ENCODE measurements at places on chromosomes 7 and 10. TPM values are rescaled to one million over a fixed set of nuclear protein-coding genes. Genes with fewer than 3 reads are reported as not detected.

DNA sequence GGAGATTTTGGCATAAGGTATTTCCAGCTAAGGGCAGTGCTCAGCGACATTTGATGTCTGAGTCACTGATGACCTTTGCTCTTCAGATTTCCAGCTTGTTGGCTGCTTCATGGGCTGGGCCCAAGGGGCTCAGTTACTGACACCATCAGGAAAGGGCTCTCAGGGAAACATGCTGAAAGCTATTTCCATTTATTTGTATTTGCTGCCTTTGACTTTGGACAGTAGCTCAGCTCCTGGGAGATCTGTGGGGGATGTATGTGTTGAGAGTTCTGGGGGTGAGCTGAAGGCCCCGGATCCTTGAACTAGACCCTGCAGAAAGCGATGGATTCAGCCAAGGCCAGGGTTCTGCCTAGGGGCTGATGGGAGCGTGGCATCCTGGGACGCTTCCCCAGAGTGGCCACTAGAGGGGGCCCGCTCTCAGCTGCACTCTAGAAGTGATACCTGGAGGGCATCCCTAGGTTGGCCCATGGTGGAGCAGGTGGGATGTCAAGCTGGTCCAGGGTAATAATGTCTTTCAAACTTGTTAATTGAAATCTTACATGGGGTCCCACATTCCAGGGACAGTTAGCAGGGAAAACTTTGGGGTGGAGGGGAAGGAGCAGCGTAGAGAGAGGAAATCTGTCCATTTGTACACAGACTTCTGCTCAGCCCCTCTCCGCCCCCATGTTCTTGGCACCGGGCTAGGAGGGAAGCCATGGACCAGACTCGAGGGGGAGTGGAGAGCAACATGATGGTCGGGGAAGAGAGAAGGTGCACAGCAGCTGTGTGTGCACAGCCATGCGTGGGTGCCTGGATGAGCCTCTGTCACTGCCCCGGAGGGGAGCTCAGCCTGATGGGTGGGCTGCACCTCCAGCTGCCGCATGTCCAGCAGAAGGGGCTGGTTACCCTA, 3.0 kb upstream of the BTBD16 start:
- H3K36me3 ChIP-seq: no peaks in the 10 kb centered on the region
- H3K4me3 ChIP-seq: no peak overlapping the region
- no peaks in the 10 kb centered on the region for H3K27me3 ChIP-seq
- no peak for DNase-seq
- H3K4me1 ChIP-seq: peaks cover 13% of the 10 kb centered on the region

GRCh38 chr7:15678653-15679052, 7.8 kb downstream of the MEOX2 start:
- no peaks in the 10 kb centered on the region for H3K36me3 ChIP-seq
- no peak overlapping the region for H3K27ac ChIP-seq
- no peak for DNase-seq
- H3K4me1 ChIP-seq: no peaks in the 10 kb centered on the region
- H3K4me3 ChIP-seq: no peak overlapping the region

- no peaks in the 10 kb centered on the region for H3K36me3 ChIP-seq
- DNase-seq: no peak
- no peaks in the 10 kb centered on the region for H3K27me3 ChIP-seq
- no peaks in the 10 kb centered on the region for H3K4me1 ChIP-seq
- H3K27ac ChIP-seq: no peak overlapping the region
These were observed 335.1 kb upstream of the POM121L12 start for GRCh38 chr7:52700349-52700748.

DNA sequence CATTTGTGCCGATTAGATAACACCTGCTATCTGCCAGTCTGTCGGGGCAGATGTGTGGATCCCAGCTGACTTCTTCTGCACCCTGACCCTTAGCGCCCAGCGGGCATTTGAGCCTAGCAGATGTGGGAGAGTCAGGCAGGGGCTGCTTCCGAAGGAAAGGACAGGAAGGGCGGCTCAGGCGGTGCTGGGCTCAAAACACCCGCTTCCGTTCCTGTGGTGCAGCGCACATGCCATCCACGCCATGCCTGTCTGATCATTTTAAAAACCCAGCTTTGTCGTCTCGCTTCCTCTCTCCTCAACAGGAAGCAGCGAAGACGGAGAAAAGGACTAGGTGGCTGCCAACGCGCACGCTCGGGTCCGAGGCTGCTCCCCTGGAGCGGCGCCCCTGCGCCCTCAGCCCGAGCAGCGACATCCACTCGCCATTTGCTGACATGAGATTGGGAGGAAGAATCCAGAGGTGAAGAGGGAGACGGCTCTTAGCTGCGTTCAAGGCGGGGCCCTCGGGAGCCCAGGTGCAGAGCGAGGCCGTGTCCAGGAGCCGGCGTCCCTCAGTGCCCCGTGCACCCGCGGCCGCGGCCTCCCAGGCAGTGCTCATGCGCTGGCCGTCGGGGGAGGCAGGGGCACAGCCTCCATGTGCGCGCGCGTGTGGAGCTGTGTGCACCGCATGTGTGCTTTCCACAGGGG, 5.9 kb upstream of the BHLHA15 start:
- H3K4me1 ChIP-seq: no peaks in the 10 kb centered on the region
- no peak overlapping the region for H3K27ac ChIP-seq
- H3K27me3 ChIP-seq: no peaks in the 10 kb centered on the region
- H3K36me3 ChIP-seq: no peaks in the 10 kb centered on the region
- no peak for DNase-seq

DNA sequence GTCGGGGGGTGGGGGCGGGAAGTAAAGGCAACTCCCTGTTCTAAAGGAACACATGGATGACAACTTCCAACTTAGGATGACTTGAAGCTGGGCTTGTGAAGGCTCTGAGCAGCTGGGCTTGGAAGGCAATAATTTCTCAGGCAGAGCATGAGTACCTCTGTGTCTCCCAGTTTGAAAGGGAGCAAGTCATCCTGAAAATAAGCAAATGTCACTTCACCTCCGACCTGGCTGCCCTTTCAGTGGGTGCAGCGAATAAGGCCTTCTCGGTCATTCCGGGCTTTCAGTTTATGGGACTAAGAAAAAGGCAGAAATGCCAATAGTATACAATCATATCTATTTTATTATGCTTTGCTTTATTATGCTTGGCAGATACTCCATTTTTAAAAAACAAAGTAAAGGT, 15.3 kb upstream of the ADAMTS14 start:
- DNase-seq: peak; percentile 16
- no peak overlapping the region for H3K4me3 ChIP-seq
- no peaks in the 10 kb centered on the region for H3K36me3 ChIP-seq

DNA sequence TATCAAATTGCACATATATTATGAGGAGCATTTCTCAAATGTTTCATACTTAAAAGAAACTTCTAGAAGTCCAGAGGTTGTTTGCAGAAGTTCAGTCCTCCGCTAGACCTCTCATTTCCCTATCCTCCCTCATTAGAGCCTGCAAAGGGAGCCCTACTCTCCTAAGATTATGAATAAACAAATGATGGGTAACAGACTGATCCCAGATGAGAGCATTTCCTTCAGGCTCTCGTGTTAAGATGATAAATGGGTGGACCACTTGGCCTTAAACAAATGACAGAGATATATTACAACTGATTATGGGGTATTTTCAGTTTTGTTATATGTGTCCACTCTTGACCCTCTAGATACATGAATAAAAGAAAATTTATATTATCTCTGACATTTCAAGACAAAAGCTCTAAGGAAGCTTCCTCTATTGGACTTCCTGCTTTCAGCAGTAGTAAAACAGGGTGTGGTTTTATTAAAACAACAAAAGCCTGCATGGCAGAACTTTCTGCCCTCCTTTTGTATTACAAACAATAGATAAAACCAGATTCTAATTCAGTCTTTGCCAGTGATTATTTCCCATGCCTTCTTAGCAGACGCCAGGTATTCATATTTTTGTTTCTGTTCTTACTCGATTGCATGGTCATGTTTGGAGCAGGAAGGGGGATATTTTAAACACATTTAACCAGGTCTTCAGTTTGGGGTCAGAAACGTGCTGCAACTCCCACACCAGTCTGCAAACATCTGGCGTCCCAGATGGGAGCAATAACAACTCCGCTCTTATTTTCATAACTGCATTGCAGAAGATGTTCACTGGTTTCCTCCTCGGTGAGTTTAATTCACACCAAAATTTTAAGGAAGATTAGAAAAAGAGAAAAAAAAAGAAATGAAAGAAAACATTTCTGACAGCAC, 52.4 kb upstream of the FAM204A start:
- no peaks in the 10 kb centered on the region for H3K36me3 ChIP-seq
- H3K27ac ChIP-seq: no peak overlapping the region
- no peak overlapping the region for H3K4me3 ChIP-seq
- H3K27me3 ChIP-seq: peaks cover 4% of the 10 kb centered on the region
- no peaks in the 10 kb centered on the region for H3K4me1 ChIP-seq

- no peak overlapping the region for H3K4me3 ChIP-seq
- no peak for DNase-seq
These were observed 14.0 kb upstream of the ZNF273 start for GRCh38 chr7:64888901-64889685.

- H3K27ac ChIP-seq: no peak overlapping the region
- no peak overlapping the region for H3K4me3 ChIP-seq
- no peaks in the 10 kb centered on the region for H3K27me3 ChIP-seq
- no peak for DNase-seq
- no peaks in the 10 kb centered on the region for H3K4me1 ChIP-seq
These were observed 116.6 kb upstream of the MACROH2A2 start for GRCh38 chr10:69936091-69936490.

GRCh38 chr7:142152076-142152475, 40.6 kb downstream of the MGAM2 start:
- no peaks in the 10 kb centered on the region for H3K27me3 ChIP-seq
- no peaks in the 10 kb centered on the region for H3K36me3 ChIP-seq
- no peak overlapping the region for H3K4me3 ChIP-seq
- DNase-seq: no peak
- no peak overlapping the region for H3K27ac ChIP-seq

DNA sequence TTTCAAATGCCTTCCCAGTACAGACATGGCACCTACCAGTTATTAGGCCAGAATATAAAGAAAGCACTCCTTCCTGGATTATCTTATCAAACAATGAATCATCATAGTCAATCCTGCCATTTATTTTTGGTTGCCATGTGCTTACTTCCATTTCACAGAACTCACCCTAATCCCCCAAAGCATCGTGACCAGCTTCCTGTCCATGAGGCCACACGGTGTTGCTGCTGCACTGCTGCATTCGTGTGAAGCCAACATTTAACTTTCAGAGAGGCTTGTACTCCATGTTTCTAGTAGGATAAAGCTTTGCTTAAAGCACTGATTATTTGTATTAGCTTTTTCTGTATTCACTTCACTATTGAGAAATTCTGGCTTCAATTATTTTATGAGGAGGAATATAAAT, 14.4 kb downstream of the COL28A1 start:
- H3K27ac ChIP-seq: no peak overlapping the region
- H3K4me1 ChIP-seq: no peaks in the 10 kb centered on the region
- no peaks in the 10 kb centered on the region for H3K36me3 ChIP-seq
- no peaks in the 10 kb centered on the region for H3K27me3 ChIP-seq
- no peak overlapping the region for H3K4me3 ChIP-seq

DNA sequence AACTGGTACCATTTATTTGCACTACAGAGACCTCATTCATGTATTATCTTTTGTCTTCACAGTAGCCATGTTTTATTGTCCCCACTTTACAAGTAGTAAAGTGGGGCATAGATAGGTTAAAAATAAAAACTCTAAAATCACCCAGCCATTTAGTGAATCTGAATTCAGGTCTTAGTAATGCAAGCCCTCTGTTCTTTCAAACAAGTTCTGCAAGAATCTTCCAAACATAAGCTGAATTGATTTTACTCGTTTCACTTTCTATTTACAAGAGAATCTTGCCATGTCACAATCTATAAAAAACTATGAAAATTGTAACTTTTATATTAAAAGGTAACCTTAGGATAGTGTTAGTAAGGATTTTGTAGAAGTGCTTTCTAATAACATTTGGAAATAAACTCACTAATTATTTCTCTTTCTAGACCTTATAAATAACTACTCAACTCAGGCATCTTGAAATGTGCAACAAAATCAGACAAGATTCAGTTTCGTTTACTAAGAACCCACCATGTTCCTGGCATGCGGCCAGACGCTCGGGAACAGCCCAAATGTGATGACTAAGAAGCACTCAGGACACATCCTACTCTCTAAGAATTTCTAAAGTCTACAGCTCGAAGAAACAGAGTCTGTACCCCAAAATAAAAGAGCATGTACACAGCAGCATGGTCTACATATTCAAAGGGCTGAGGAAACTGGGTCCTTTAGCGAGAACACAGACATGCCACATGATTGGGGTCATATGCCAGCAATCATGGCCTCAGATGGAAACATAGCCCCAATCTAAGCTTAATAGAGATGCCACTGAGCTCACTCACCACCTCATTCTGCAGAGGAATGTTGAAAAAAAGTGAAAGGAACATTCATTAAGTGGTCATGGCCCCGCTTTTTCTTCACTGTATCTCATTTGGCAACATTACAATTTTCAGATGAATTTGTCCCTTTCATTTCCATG, 167.6 kb downstream of the AMPH start:
- H3K27me3 ChIP-seq: no peaks in the 10 kb centered on the region
- no peaks in the 10 kb centered on the region for H3K4me1 ChIP-seq
- H3K27ac ChIP-seq: no peak overlapping the region
- DNase-seq: peak; percentile 11
- H3K4me3 ChIP-seq: no peak overlapping the region

- peak; percentile 65 for DNase-seq
- peaks cover 25% of the 10 kb centered on the region for H3K36me3 ChIP-seq
- H3K27ac ChIP-seq: peak overlapping the region; percentile 97
These were observed 65.8 kb downstream of the STK17A start for GRCh38 chr7:43648473-43649406.

DNA sequence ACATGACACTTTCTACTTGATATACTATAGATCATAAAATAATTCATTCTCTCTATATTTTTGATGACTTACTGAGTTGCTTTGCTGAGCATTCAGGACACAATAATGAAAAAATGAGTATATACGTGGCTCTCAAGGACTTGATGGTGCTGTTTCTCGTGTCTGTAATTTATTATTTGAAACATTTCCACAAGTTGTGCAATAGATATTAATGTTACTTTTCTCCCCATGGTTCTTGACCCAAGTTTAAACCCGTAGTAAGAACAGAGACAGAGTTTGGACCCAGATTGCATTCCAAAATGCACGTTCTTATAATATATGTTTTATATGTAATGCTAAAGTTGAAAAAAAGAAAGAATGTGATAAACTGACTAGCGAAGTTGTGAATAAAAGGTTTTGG, 94.2 kb upstream of the FAM3C start:
- no peak for DNase-seq
- H3K27ac ChIP-seq: no peak overlapping the region

DNA sequence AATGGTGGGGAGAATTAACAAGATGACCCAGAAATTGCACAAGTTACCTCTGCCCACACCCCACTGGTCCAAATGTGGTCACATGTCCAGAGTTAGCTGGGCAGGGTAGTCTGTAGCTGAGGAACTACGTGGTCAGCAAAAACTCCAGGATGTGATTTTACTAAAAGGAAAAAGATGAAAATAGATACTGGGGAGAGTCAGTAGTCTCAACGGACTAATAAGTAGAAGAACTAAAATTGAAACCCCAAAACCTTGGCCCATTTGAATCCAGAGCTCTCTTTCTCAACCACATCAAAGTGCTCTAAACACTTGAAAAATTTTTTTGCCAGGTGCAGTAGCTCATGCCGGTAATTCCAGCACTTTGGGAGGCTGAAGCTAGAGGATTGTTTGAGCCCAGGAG, 146.3 kb downstream of the SKIDA1 start:
- no peaks in the 10 kb centered on the region for H3K36me3 ChIP-seq
- H3K4me3 ChIP-seq: no peak overlapping the region
- no peaks in the 10 kb centered on the region for H3K4me1 ChIP-seq
- no peak overlapping the region for H3K27ac ChIP-seq
- no peaks in the 10 kb centered on the region for H3K27me3 ChIP-seq

EPHA1 gene
- total RNA-seq: not detected

HTR5A gene
- total RNA-seq: not detected

ACBD7 gene
- 7.3 TPM for total RNA-seq

FAM25C gene
- total RNA-seq: not detected

DKK1 gene
- 46.2 TPM for total RNA-seq

NKX2-3 gene
- not detected for total RNA-seq
